Naive thymus-derived CD4-positive, alpha-beta T cell (primary cell): ENCODE measurements at places on chromosomes 2 and 18. TPM values are rescaled to one million over a fixed set of nuclear protein-coding genes. Genes with fewer than 3 reads are reported as not detected.
A peak's percentile ranks its signal among the peaks of the same experiment; 100 is the strongest.

GRCh38 chr2:172969166-172969565, 106.5 kb upstream of the MAP3K20 start:
- no peaks in the 10 kb centered on the region for H3K36me3 ChIP-seq
- no peaks in the 10 kb centered on the region for H3K27me3 ChIP-seq
- H3K27ac ChIP-seq, result no peak overlapping the region
- no peak for DNase-seq
- no peak overlapping the region for H3K4me3 ChIP-seq
- no peaks in the 10 kb centered on the region for H3K4me1 ChIP-seq

DNA sequence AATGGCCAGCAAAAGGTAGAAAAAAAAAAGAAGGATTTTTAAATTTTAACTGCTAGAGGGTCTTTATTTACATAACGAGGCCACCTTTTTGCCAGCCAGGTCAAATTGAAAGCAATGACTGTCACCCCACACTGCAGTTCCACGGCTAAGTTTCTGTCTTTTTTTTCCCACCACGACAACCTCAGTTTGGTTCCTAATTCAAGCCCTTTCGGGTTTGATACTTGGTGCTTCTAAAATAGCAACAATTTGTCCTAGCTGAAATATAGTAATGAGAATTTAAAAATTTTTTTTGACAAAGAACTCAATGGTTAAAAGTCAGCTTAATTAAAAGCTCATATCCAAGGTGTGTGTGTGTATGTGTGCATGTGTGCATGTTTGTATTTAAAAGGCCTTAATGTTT, 16.4 kb upstream of the NMS start:
- H3K27ac ChIP-seq, result no peak overlapping the region
- H3K4me1 ChIP-seq, result no peaks in the 10 kb centered on the region
- no peak for DNase-seq
- no peaks in the 10 kb centered on the region for H3K27me3 ChIP-seq
- no peaks in the 10 kb centered on the region for H3K36me3 ChIP-seq

DNA sequence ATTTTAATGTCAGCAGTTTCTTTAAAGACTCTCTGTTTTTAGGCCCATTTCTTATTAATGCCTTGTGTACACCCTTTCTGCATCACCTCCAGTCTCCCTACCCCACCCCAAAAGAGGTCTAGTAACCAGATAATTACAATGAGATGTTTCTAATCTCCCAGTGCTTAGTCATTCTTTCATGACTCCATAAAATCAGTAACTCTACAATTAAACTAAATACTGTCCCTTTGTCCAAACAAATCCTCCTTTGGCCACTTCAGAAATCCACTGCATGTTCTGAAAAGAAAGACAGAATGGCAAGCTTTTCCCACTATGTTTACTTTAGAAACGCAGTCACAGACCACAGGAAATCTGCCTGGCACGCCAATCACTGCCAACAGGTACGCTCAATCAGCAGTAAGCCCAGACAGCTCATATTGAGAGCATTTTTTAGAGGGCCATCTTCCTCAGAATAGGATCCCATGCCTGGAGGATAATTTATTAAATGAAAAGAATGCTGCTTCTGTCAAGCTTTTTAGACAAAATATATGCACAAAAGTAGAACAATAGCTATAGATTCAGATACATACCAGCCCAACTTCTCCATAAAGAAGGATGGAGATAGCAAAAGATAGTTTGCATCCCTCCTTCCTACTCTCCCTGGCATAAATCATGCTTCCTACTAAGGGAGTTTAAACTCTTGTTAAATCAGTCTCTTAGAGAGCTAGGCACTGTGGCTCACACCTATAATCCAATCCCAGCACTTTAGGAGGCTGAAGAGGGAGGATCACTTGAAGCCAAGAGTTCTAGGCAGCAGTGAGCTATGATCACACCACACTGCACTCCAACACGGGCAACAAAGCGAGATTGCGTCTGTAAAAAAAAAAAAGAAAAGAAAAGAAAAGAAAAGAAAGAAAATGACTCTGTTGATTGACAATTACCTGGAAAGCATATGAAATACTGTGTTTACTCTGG, 14.6 kb downstream of the CLASP1 start:
- no peaks in the 10 kb centered on the region for H3K27me3 ChIP-seq
- peaks cover 5% of the 10 kb centered on the region for H3K36me3 ChIP-seq
- no peak overlapping the region for H3K27ac ChIP-seq

- no peaks in the 10 kb centered on the region for H3K4me1 ChIP-seq
- no peak overlapping the region for H3K27ac ChIP-seq
- H3K36me3 ChIP-seq, result no peaks in the 10 kb centered on the region
- H3K27me3 ChIP-seq, result no peaks in the 10 kb centered on the region
Measured at GRCh38 chr18:10833656-10834055, 307.8 kb downstream of the NAPG start.

GRCh38 chr2:191795715-191796114, 51.2 kb downstream of the CAVIN2 start:
- no peak overlapping the region for H3K4me3 ChIP-seq
- no peak overlapping the region for H3K27ac ChIP-seq
- H3K27me3 ChIP-seq, result no peaks in the 10 kb centered on the region
- no peaks in the 10 kb centered on the region for H3K4me1 ChIP-seq

DNA sequence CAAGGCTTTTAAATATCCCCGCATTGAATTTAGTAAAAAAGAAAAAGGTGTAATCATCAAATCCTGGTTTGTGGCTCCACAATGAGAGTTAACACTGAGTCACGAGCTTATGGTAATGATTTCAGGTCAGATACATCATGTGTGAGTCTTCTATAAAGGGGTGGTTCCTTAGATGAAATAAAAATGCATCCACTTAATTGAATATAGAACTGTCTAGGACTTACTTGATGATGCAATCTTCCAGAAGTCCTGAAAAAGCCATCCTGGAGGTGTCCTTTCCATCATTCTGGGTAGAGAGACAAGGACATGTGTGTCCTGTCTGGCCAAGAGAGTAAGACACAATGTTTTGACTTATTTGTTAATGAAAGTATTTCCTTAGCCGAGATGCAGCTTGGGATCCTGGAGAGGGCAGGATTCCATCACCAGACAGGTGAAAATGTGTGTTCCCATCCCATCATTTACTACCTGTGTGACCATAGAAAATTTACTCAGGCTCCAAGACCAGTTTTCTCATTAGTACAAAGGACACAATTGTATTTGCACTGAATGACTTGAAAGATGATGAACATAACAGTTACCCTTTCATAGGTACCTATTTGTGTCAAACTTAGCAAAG, 1539.8 kb upstream of the PIK3C3 start:
- no peaks in the 10 kb centered on the region for H3K4me1 ChIP-seq
- no peaks in the 10 kb centered on the region for H3K27me3 ChIP-seq
- no peak overlapping the region for H3K27ac ChIP-seq
- no peak overlapping the region for H3K4me3 ChIP-seq

- H3K4me1 ChIP-seq, result peaks cover 7% of the 10 kb centered on the region
- no peak for DNase-seq
- no peak overlapping the region for H3K4me3 ChIP-seq
Measured at GRCh38 chr18:48993586-48993985, 42.8 kb upstream of the SMAD7 start.

DNA sequence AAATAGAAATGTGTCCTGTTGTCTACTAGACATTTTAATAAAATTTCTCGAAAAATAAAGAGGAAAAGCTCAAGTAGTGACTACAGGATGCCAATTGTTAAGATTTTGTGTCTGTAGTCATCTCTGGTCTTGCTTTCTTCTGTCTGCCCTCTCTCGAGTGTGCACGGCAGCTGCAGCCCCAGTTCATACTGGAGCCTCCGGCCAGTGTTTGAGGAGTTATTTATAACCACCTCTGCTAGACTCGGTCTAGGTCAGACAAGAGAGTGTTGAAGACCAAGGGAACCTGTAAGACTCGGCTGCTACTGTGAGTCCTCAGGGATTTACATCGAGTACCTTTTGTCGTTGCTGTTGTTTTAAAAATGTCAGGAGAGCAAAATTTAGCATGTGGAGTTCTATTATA, 810.1 kb upstream of the POU3F3 start:
- no peaks in the 10 kb centered on the region for H3K4me1 ChIP-seq
- DNase-seq, result no peak
- H3K27me3 ChIP-seq, result no peaks in the 10 kb centered on the region

- no peaks in the 10 kb centered on the region for H3K36me3 ChIP-seq
- DNase-seq, result no peak
- no peak overlapping the region for H3K27ac ChIP-seq
- H3K27me3 ChIP-seq, result no peaks in the 10 kb centered on the region
- H3K4me3 ChIP-seq, result no peak overlapping the region
- H3K4me1 ChIP-seq, result no peaks in the 10 kb centered on the region
Measured at GRCh38 chr18:75752740-75753263, 325.3 kb upstream of the SMIM21 start.

GRCh38 chr2:109335631-109336176, 206.7 kb downstream of the SH3RF3 start:
- no peak overlapping the region for H3K27ac ChIP-seq
- peaks cover 21% of the 10 kb centered on the region for H3K4me1 ChIP-seq
- no peak overlapping the region for H3K4me3 ChIP-seq

DNA sequence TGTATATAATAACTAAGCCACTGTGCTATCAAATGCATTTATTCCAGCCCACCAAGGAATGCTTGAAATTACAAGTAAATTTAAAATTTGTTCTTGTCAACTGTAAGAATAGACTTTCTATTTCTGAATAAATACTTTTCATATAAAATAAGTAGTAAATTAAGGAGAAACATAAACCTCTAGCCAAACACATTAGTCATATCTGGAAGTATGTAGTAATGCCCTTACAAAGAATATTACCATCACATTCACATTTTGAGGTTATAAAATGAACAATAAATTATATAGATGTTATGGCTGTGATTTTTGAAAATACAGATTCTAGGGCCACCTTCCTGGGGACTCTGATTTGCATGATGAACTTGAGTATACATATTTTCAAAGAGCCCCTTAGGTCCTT, 54.7 kb downstream of the SERPINB7 start:
- no peak for DNase-seq
- no peak overlapping the region for H3K27ac ChIP-seq
- no peaks in the 10 kb centered on the region for H3K27me3 ChIP-seq
- H3K4me3 ChIP-seq, result no peak overlapping the region

DNA sequence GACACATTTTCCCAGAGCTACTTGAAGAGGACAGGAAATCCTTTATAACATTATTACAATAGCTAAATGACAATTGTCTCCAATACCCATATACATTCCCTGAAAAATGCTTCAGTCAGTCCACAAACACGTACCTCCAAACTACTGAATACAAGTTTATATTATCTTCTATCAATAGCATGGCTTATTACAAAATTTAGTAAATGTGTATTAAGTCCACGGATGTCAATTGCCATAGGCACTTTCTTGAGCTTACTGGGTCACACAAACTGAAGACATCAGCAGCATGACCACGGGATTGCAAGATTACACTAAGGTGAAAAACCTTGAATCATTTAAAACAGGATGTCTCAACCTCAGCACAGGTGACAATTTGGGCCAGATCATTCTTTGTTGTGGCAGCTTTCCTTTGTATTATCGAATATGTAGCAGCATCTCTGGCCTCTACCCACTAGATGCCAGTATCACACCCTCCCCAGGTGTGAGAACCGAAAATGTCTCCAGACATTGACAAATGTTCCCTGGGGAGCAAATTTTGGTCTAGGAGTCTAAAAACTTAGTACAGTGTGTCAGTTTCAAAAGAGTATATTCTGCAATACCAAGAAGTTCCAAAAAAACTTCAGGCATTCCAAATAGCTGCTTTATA, 1.4 kb downstream of the MBD2 start:
- H3K27me3 ChIP-seq, result no peaks in the 10 kb centered on the region
- H3K4me1 ChIP-seq, result peaks cover 19% of the 10 kb centered on the region
- peak; percentile 59 for DNase-seq
- H3K4me3 ChIP-seq, result peak overlapping the region; percentile 31
- peak overlapping the region; percentile 68 for H3K27ac ChIP-seq

- no peaks in the 10 kb centered on the region for H3K36me3 ChIP-seq
- no peaks in the 10 kb centered on the region for H3K27me3 ChIP-seq
- no peaks in the 10 kb centered on the region for H3K4me1 ChIP-seq
- H3K4me3 ChIP-seq, result no peak overlapping the region
- DNase-seq, result no peak
- no peak overlapping the region for H3K27ac ChIP-seq
Measured at GRCh38 chr2:111679202-111679601, 204.8 kb downstream of the ANAPC1 start.

DNA sequence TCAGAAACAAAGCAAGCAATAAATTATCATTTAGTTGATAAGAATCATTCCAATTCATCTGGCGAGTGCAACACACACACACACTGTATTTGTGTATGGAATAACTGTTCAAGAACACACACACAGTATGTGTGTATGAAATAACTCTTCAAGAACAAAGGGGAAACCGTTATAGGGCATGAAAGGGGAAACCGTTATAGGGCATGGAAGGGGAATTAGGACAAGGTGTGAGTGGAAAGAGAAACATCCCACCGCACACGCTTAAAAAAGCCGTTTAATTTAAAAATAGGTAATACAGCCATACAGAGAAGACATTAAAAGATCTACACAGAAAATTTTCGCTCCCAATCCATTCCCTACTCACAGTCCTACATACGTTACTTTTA, 607 bp upstream of the TSN start:
- H3K36me3 ChIP-seq, result no peaks in the 10 kb centered on the region
- H3K4me3 ChIP-seq, result peak overlapping the region; percentile 91
- H3K27me3 ChIP-seq, result no peaks in the 10 kb centered on the region
- H3K4me1 ChIP-seq, result peaks cover 4% of the 10 kb centered on the region

- peaks cover 21% of the 10 kb centered on the region for H3K4me1 ChIP-seq
- peak; percentile 56 for DNase-seq
- H3K27me3 ChIP-seq, result no peaks in the 10 kb centered on the region
Measured at GRCh38 chr2:43221124-43221762, 5.2 kb downstream of the ZFP36L2 start.

- peak within 1 kb of the TSS; percentile 21 for H3K27ac ChIP-seq
- no peaks in the 10 kb centered on the region for H3K27me3 ChIP-seq
- peak within 1 kb of the TSS; percentile 44 for H3K4me3 ChIP-seq
Measured at GRCh38 chr2:64453770-64454385, at the start of gene LGALSL. Gene LGALSL (plus strand): TSS chr2:64454162. CDS start chr2:64454546, 384 bp downstream.

- H3K4me1 ChIP-seq, result no peaks in the 10 kb centered on the region
- no peak overlapping the region for H3K27ac ChIP-seq
- no peaks in the 10 kb centered on the region for H3K27me3 ChIP-seq
- no peaks in the 10 kb centered on the region for H3K36me3 ChIP-seq
Measured at GRCh38 chr2:205764270-205764746, 82.0 kb downstream of the NRP2 start.

DNA sequence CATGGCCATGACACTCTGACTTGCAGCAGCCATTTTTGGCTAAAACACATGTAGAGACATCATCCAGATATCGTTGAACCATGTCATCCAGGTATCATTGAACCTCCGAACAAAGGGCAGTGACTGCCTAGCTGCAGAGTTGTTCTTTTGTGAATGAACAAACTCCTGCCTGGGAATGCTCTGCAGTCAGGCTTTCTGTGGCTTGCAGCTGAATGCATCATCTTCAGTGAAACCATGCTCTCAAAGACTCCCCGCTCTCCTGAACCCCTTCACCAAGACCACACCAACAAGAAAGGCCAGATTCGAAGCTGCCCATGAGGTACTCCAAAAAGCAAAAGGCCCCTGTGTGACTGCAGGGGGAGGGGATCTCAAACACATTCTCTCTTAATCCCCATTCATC, 118.8 kb downstream of the ACTR3 start:
- no peak overlapping the region for H3K27ac ChIP-seq
- H3K36me3 ChIP-seq, result no peaks in the 10 kb centered on the region
- no peaks in the 10 kb centered on the region for H3K4me1 ChIP-seq
- H3K27me3 ChIP-seq, result no peaks in the 10 kb centered on the region
- no peak overlapping the region for H3K4me3 ChIP-seq

The DHRS9 gene
- 1.1 TPM for total RNA-seq

The ZNG1B gene
- total RNA-seq, result 40.3 TPM

The TCF23 gene
- total RNA-seq, result not detected

The ICA1L gene
- 0.65 TPM for total RNA-seq

The SLC16A14 gene
- 0.46 and 1.1 TPM in 2 replicates for total RNA-seq

The PLB1 gene
- total RNA-seq, result 1.2 TPM

The HAAO gene
- total RNA-seq, result 1.8 TPM

The MAPK4 gene
- not detected for total RNA-seq

The CROCC2 gene
- 0.22 TPM for total RNA-seq

The FTCDNL1 gene
- total RNA-seq, result 1.2 and 1.4 TPM in 2 replicates

The ZNF516 gene
- total RNA-seq, result 0.94 and 1.9 TPM in 2 replicates
